ENCODE measurements at places on chromosomes 12 and 14.

GRCh38 chr14:92531106-92531873, 17.7 kb downstream of the RIN3 start:
- no peak for ATAC-seq

DNA sequence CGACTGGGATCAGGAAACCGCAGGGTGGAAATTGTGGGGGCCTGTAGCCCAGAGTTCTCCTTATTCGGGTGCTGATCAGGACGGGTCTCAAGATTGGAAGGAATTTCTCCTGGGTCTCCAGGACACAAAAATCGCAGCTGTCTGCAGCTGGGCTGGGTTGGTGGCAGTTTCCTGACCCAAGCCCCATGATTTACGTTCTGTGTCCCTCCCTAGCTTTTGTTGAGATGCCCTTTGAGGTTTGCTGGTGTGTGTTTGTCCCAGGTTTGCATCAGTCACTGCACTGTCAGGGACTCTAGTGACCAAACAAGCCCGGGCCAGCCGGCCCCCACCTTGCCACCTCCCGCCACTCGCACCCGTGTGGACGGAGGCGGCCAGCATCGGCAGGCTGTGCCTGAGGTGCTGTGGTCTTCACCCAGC, 89.5 kb downstream of the FBXL14 start:
- no peak for ATAC-seq

DNA sequence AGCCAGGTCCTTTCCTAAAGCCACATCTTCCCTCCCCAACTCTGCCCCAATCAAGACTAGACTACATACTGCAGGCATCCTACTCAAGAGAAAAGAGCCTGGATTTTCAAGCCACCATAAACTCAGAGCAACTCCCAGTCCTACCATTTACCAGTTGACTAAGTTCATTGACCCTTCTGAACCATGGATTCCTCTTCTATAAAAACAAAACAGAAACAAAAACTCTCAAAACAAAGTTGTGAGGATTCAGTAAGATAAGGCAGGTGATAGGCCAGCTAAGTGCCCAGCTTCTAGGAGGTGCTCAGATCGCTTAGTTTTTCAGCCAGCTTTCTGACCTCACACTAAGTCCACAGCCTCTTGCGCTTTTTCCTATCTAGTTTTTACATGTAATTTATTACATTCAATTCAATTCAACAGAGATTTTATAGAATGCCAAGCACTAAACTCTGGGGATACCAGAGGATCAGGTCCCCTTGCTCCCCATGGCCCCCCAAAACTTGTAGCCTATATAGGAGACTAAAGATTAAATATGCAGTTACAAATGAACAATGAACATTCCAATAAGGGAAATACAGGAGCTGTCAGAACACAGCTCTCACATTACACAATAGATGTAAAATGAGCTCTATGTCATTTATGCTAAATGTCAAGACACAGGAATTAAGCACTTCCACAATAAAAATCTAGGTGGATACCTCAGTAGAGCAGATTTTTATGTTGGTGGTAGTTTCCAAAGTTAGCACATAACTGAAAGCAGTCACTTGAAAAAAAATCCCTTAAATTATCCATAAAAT, 104.5 kb upstream of the EGLN3 start:
- ATAC-seq = no peak

DNA sequence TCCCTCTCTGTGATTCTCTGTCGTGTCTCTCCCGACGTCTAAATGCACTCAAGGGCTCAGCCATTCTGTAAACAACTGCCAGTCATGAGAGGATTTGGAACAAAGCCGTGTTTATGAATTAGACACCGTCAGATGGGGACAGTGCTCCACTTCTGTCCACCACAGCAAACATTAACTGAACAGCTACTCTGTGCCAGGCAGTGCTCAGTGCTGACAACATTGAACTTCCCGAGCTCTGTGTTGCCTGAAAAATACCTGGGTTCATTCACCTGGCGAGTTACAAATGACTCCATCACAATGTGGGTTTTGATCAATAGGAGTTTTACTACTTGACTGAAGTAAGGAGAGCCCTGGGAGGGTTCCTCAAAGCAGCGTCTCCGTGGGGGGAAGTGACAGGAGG, 139.3 kb downstream of the GLT1D1 start:
- ATAC-seq = no peak

- ATAC-seq = no peak
Observed at GRCh38 chr12:31322801-31323207, 3.1 kb downstream of the SINHCAF start.

DNA sequence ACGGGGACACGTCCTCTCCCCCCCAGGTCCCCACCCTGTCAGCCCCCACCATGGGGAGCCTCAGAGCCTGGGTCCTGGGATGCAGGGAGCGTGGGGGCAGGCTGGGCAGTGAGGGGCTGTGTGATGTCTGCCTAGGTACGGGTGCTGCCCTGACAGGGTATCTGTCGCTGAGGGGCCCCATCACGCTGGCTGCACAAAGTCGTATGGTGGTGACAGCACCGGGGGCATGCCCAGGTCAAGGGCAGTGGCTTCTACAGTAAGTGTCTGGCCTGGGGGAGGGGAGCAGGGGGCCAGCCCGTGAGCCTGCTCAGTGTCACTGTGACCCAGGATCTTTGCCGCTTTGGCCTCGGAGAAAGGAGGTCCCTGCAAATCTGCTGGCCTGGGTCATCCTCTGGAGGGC, 23.3 kb downstream of the PAPLN start:
- no peak for ATAC-seq

- ATAC-seq = no peak
Observed at GRCh38 chr12:107167756-107168155, 74.4 kb upstream of the CRY1 start.

- no peak for ATAC-seq
Observed at GRCh38 chr12:127928615-127929571, 338.1 kb upstream of the TMEM132C start.

DNA sequence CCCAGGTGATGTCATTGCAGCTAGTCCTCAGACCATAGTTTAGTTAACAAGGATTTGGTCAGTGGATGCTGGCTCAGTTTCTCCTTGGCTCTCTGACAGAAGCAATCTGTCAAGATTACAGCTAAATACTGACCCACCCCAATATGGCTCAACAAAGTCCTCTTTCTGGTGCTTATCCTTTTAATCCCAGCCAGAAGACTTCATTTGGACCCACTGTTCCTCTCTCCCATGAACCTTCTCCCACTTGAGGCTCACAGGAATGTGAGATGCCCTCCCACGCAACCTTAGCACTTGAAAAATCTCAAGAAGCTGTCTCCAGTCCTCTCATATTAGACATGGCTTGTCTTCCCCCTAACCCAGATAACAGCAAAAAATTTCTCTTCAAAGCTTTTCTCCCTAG, 47.7 kb downstream of the C12orf50 start:
- no peak for ATAC-seq

- no peak for ATAC-seq
Observed at GRCh38 chr14:50533241-50533705, 904 bp upstream of the MAP4K5 start.

- ATAC-seq = no peak
Observed at GRCh38 chr12:130952171-130952954, 1.3 kb upstream of the ADGRD1 start.

DNA sequence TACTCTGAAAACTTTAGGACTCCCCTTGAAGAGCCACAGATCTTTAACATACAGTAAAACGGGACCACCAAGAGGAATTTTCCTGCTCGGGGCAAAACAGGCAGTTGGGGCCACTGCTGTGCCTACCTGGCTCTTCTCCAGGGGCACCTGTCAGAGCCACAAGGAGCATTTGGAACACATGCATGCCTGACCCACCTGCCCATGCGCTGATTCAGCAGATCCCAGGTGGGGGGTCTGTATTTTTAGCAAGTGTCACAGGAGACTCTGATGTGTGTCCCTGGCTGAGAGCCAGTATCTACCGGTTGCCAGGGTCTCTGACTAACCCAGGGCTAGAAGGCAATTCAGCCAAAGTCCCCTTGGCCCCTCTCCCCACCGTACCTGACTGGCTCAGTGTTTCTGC, 6.5 kb downstream of the CTDSP2 start:
- ATAC-seq = no peak

- no peak for ATAC-seq
Observed at GRCh38 chr14:65403231-65403630, 9.3 kb upstream of the FUT8 start.

- peak; percentile 87 for ATAC-seq
Observed at GRCh38 chr14:81137316-81137715, 83.4 kb downstream of the GTF2A1 start.

- no peak for ATAC-seq
Observed at GRCh38 chr14:101492716-101493115, 68.6 kb upstream of the DIO3 start.

- peak; percentile 9 for ATAC-seq
Observed at GRCh38 chr12:546265-546919, 86.7 kb downstream of the B4GALNT3 start.

- ATAC-seq = peak; percentile 71
Observed at GRCh38 chr14:25400607-25401206, 350.8 kb upstream of the STXBP6 start.

DNA sequence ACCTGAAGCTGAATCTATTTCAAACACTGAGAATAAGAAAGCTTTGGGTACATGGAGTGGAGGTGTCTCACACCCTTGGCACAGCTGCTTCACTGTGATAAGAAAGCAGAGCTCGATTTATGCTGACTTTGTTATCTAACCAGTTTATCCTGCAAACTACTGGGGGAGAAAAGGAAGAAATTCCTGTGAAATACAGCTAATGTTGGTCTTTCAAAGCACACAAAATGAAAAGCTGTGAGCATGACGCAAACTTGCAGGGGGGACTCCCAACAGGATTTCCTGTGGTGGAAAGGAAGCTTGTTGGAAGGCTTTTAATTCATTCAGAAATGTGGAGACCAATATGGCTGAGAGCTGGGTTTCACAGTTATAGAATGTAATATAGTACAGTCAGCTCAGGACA, 53.4 kb downstream of the SRGAP1 start:
- no peak for ATAC-seq

- ATAC-seq = no peak
Observed at GRCh38 chr12:104738776-104739642, 219.1 kb downstream of the SLC41A2 start.

GRCh38 chr14:69612014-69612782, 802 bp downstream of the SUSD6 start:
- ATAC-seq = peak; percentile 26

- ATAC-seq = no peak
Observed at GRCh38 chr12:131620520-131620919, 90.4 kb upstream of the SFSWAP start.

DNA sequence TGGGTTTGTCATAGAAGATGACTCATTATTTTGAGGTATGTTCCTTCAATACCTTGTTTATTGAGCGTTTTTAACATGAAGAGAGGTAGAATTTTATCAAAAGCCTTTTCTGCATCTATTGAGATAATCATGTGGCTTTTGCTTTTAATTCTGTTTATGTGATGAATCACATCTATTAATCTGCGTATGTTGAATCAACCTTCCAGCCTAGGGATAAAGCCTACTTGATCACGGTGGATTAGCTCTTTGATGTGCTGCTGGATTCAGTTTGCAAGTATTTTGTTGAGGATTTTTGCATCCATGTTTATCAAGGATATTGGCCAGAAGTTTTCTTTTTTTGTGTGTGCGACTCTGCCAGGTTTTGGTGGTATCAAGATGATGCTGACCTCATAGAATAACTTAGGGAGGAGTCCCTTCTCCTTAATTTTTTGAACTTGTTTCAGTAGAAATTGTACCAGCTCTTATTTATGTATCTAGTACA, 602.6 kb downstream of the SNAPC1 start:
- no peak for ATAC-seq

Measured in SK-N-SH treated with all-trans-retinoic acid at 6 μM for 48 hours (cell line).